NK-92 treated with Interleukin-12 subunit alpha and Interleukin-12 subunit beta, amount 100 ng/mL, for 24 hours (cell line): ENCODE measurements at places on chromosomes 5 and 9.

DNA sequence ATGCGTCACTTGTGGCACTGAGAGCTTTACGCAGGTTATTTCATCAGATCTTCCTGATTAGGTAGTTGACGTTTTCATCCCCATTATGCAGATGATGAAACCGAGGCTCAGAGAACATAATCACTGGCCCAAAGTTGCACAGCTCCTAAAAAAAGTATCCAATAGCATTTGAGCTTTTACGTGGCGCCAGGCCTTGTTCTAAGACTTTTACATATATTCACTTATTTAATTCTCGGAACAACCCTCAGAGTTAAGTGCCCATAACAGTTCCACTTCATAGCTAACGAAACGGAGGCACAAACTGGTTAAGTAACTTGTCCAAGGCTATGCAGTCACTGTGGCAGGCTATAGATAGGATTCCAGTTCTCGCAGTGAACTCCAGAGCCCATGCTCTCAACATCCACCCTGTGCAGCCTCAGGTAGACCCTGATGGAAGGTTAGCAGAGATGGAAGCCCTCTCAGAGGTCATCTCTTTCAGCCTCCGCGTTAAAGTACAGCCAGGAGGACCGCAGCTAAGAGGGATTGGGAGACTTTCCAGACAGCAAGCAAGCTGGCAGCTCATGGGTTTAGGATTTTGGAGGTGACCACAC lies 39.3 kb downstream of the AMBP start:
- no peak for DNase-seq

DNA sequence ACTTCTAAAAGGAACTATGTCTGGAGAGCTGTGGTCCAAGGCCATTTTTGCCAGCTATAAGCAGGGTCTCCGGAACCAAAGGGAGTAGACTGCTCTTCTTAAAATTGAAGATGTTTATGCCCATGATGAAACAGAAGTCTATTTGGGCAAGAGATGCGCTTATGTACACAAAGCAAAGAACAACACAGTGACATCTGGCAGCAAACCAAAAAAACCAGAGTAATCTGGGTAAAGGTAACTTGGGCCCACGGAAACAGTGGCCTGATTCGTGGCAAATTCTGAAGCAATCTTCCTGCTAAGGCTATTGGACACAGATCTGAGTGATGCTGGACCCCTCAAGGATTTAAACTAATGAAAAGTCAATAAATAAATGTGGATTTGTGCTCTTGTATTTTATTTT lies 29.7 kb upstream of the GLDC start:
- DNase-seq: no peak

DNA sequence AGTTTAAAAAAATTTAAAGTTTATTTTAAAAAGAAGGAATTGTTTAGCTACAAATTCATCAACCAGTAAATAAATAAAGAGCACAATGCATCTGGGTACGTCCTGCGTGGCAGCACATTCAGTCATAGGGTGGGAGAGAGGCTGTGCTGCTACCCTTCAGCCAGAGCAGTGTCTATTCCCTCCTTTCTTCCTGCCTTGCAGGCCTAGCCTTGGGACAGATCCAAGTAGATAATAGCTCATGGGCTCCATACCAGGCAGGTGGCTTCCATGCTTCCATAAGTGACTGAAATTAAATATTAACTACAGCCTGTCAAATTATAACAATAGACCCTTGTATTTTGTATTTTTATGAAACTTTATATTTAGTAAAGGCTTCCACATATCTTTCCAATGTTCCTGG lies 408.3 kb upstream of the RGMB start:
- no peak for DNase-seq

DNA sequence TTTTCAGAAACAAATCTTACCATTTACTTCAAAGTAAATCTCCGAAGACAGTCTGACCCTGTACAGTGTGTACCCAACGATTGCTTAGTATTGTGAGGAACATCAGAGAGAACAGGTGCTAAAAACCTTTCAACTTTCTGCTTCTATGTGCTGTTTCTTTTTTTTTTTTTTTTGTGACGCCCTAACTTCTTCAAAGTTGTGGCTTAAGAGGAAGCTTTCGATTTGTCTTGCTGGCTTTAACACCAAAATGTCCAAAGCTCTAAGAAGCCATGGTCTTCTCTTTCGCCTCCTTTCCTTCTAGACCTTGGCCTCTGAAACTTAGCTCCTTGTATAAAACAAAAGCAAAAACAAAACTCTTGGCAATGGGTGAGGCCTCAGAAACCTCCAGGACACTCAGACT lies 1.2 kb downstream of the TNFSF8 start:
- no peak for DNase-seq

GRCh38 chr5:170292179-170293104 lies 5.1 kb downstream of the LCP2 start:
- no peak for DNase-seq
